ENCODE measurements at places on chromosomes 12 and 14.

DNA sequence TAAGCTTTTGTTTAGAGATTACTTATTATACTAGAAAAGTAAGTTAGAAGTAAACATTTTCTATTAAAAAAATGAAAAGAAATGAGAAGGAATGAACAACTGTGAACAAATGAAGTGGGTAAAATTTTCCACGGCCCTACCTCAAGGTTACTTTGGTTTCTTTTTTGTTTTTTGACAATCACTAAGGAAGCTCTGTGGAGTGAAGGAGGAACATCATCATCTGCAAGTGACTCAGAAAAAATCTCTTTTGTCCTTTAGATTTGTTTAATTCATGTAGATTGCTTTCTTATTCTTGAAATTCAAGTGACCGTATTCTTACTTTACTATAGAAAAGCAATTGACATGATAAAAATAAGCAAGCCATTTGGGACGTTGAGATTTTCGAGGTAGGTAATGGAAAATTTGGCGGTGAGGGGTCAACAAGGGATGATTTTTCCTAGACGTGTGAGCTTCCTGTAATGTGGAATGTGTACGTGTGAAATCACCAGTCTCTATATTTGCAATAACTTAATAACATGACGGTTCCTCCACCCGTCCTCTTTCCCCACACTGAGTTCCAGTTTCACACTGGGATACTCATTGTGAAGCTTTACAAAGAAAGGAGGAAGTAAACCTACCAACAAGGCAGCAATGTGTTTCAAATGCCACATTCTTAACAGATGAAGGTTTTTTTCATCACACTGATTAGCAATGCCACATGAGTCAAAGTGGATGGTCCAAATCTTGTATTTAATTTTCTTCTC is 62.3 kb upstream of the EGLN3 start:
- DNase-seq, result no peak

- DNase-seq, result no peak
These were observed 249.4 kb downstream of the PDZRN4 start for GRCh38 chr12:41437563-41437962.

- DNase-seq, result peak; percentile 9
These were observed 40.4 kb downstream of the CAPS2 start for GRCh38 chr12:75289753-75290152.

- no peak for DNase-seq
These were observed 35.3 kb downstream of the TSPAN19 start for GRCh38 chr12:85000729-85001128.

- DNase-seq, result no peak
These were observed 59.5 kb upstream of the RNU6-7 start for GRCh38 chr14:32142341-32142740.

DNA sequence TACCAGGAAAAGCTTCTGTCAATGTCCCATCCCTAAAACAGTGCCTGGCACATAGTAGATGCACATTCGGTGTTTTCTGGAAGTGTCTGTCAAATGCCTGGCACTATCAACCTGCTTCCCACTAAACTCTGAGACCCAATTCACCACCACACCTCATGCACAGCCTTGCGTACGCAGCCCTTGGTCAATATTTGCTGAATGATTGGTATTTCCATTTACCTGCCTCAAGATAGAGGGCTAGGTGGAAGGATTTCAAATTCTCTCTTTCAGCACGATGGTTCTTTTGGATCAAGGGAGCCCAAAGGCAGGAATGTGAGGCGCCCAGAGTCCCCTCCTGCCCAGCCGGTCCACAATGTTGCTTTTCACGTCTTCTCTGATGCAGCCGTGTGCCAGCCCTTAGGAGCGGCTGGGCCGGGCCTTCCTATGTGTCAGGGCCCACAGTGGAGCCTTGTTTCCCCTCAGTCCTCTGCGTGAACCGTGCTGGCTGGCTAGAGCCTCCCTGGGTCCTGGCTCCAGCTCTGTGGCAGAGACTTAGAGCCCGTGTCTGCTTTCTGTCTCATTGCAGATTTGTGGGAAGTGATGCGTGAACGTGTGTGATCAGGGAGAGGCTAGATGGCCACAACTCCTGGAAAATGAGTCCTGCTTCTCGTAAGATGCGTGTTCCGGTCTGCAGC is 99.9 kb upstream of the RFLNA start:
- DNase-seq, result no peak

- no peak for DNase-seq
These were observed 29.8 kb downstream of the LRRIQ1 start for GRCh38 chr12:85065837-85066482.

GRCh38 chr14:71536015-71536740 is 396.1 kb upstream of the RGS6 start:
- no peak for DNase-seq

DNA sequence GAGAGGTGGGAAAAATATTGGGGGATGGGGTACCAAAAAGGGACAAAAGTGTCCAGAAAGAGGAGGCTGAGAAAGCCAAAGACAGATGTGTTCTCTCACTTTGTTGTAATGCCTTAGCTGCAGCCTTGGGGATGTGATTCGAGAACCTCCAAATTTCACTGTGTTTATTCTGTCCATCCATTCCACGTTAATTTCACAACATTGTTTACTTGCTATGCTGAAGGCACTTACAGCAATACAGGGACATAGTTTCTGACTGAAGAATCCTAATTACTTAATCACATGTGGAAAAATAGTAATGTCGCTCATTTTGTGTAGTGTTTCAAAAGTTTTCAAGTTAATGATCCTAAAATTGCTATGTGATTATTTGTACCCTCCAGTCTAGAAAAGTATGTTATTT is 146.2 kb upstream of the SLC38A2 start:
- no peak for DNase-seq

DNA sequence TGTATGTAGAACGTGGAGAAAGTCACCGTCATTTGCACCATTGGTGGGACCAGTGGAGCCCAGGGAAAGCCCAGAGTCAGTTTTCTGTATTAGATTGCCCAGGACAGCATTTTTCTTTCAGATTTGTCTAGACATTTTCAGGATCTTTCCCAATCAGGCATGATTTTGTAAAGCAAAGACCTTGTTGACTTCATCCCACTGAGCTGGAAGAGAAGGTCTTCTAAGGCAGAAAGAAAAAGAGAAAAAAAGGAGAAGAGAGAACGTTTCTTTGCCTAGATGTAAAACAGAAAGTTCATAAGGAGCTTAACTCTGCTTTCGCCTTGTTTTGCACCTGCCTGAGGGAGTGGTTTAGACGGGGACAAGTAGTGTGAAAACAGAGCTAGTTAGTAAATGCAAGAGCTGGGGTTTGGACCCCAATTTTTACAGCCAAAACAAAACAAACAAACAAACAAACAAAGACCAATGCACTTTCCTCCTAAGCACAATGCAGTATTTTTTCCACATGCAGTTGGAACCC is 273.1 kb downstream of the ZFP36L1 start:
- no peak for DNase-seq

- no peak for DNase-seq
These were observed 34.1 kb downstream of the MDM2 start for GRCh38 chr12:68842123-68842522.
